ENCODE measurements at places on chromosomes 5 and 9.

DNA sequence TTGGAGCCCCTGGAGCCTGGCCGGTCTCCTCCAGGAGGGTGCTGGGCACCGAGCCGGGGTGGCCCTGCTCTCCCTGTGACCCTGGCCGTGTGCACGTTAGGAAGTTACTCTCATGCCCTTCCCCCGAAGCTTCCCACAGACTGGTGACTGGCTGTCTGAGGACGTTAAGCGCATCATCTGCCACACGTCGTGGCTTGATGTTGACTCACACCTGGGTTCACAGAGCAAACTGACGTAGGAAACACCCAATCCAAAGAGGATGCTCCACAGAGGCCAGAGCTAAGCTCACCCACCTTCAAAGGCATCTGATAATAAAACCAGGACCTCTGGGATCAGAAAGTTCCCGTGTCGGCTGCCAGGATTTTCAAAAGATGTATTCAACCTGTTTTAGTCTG is 152.9 kb upstream of the PHYKPL start:
- no peak for DNase-seq
- no peaks in the 10 kb centered on the region for H3K36me3 ChIP-seq
- H3K4me3 ChIP-seq = no peak overlapping the region
- no peaks in the 10 kb centered on the region for H3K4me1 ChIP-seq
- peaks cover 90% of the 10 kb centered on the region for H3K27me3 ChIP-seq
- H3K27ac ChIP-seq = no peak overlapping the region

DNA sequence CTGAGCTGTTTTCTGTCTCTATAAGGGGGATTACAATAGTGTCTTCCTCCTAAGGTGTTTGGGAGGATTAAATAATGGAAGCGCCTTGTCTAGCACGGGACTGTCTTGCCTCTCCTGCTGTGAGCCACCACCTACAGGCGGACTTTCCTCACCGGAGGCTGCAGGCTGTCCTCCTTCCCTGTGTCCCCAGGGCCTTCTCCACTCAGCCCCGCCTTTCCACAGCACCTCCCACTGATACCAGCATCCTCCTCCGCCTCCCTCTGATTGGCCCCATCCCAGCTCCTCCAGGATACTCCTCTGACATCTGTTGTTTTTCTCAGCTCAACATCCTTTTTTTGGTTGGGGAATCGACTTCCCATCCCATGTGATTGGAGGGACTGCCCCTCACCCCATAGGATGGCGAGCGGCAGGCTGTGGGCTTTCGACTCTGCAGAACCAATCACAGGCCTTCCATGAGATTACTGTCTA is 851 bp upstream of the ZDHHC12 start:
- DNase-seq = peak; percentile 40
- peaks cover 36% of the 10 kb centered on the region for H3K36me3 ChIP-seq
- peaks cover 13% of the 10 kb centered on the region for H3K4me1 ChIP-seq
- H3K4me3 ChIP-seq = peak overlapping the region; percentile 97

GRCh38 chr9:115923903-115924668 is 229.5 kb upstream of the PAPPA start:
- DNase-seq = no peak
- H3K27me3 ChIP-seq = no peaks in the 10 kb centered on the region
- no peak overlapping the region for H3K27ac ChIP-seq
- no peaks in the 10 kb centered on the region for H3K4me1 ChIP-seq

- H3K4me3 ChIP-seq = no peak overlapping the region
- no peaks in the 10 kb centered on the region for H3K27me3 ChIP-seq
- H3K4me1 ChIP-seq = no peaks in the 10 kb centered on the region
- no peaks in the 10 kb centered on the region for H3K36me3 ChIP-seq
Measured at GRCh38 chr9:100072805-100073204, 26.0 kb downstream of the ERP44 start.

- H3K27me3 ChIP-seq = peaks cover 100% of the 10 kb centered on the region
- peak overlapping the region; percentile 44 for H3K4me3 ChIP-seq
- peaks cover 21% of the 10 kb centered on the region for H3K4me1 ChIP-seq
- no peaks in the 10 kb centered on the region for H3K36me3 ChIP-seq
Measured at GRCh38 chr5:173238312-173239232, 3.6 kb upstream of the NKX2-5 start.

GRCh38 chr5:171673328-171673727 is 112.3 kb upstream of the SMIM23 start:
- no peaks in the 10 kb centered on the region for H3K36me3 ChIP-seq
- no peaks in the 10 kb centered on the region for H3K4me1 ChIP-seq
- H3K4me3 ChIP-seq = no peak overlapping the region
- DNase-seq = no peak
- peaks cover 100% of the 10 kb centered on the region for H3K27me3 ChIP-seq
- H3K27ac ChIP-seq = no peak overlapping the region

DNA sequence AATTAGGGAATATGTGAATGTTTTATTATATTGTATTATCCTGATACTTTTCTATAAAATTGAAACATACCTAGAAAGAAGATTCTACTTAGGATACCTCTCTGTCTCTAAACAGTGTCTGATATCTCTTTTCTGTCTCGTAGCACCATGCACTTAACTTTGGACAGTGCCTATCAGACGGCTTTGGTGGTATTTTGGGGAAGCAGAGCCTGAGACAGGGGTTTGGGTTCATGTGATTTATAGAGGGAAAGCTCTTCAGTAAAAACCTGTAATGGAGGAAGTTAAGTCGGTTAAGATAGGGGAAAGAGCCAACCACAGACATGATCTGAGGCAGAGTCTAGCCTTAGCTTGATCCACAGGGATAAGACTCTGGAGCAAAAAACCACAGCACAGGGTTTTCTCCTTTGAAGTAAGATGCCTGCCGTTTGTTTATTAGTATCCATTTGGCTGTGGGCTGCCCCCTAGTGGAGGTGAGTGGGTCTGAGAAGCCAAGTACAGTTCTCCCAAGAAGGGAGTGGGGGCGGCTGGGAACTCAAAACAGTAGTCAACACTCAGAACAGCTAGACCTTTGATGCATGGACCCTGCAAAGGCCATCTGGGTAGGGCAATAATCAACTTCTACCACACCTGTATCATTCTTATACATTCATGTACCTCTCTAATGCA is 141.2 kb upstream of the ASTN2 start:
- peaks cover 8% of the 10 kb centered on the region for H3K27me3 ChIP-seq
- no peak overlapping the region for H3K27ac ChIP-seq
- H3K4me3 ChIP-seq = no peak overlapping the region
- no peaks in the 10 kb centered on the region for H3K36me3 ChIP-seq
- peak; percentile 45 for DNase-seq

DNA sequence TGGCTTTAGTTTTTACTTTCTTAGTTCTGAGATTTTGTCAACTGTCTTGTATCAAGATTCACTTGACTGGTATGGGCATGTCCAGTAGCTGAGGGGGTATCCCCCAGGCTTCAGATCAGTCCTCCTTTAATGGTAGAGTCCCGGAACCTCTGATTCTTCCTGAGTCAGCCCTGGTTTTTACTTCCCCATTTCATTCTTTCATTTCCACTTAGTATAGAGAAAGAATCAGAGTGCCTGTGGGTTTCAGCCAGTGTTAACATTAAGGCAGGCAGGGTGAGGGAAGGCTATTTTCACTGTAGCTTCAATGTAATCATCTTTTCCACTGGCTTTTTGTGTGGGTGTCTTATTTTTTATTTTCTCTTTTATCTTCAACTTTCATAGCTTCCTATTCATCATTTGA is 8.3 kb upstream of the COMMD10 start:
- H3K4me1 ChIP-seq = peaks cover 5% of the 10 kb centered on the region
- H3K36me3 ChIP-seq = no peaks in the 10 kb centered on the region
- H3K27me3 ChIP-seq = no peaks in the 10 kb centered on the region
- no peak overlapping the region for H3K27ac ChIP-seq
- no peak overlapping the region for H3K4me3 ChIP-seq

GRCh38 chr5:32017692-32018367 is 156.3 kb downstream of the GOLPH3 start:
- H3K4me1 ChIP-seq = no peaks in the 10 kb centered on the region
- H3K36me3 ChIP-seq = no peaks in the 10 kb centered on the region
- H3K27me3 ChIP-seq = peaks cover 14% of the 10 kb centered on the region

GRCh38 chr5:140110646-140110957 is 3.3 kb upstream of the PURA start:
- H3K4me3 ChIP-seq = no peak overlapping the region
- H3K27me3 ChIP-seq = peaks cover 52% of the 10 kb centered on the region
- H3K36me3 ChIP-seq = peaks cover 54% of the 10 kb centered on the region
- no peak overlapping the region for H3K27ac ChIP-seq
- DNase-seq = no peak

DNA sequence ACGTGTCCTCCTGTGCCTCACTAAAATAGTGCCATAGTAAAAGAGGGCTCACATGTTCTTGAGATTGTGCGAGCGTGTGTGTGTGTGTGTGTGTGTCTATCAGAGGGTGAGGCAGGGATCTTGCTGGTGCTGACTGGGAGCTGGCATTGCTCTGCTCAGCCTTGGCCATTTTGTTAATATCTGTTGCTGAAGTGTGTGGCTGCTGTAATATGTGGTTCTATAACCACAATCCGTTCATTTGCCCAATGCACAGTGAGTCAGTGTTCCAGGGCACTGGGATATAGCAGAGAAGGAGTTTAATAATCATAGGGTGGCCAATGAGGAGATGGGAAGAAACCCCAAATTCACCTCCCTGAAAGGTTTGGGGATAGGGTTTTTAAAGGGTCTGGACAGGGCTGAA is 61.3 kb downstream of the RASGRF2 start:
- no peak overlapping the region for H3K4me3 ChIP-seq
- H3K4me1 ChIP-seq = peaks cover 19% of the 10 kb centered on the region
- H3K27me3 ChIP-seq = no peaks in the 10 kb centered on the region
- no peak for DNase-seq
- no peak overlapping the region for H3K27ac ChIP-seq

GRCh38 chr9:135489188-135489906 is 9.8 kb downstream of the PPP1R26 start:
- no peaks in the 10 kb centered on the region for H3K4me1 ChIP-seq
- no peaks in the 10 kb centered on the region for H3K27me3 ChIP-seq
- H3K27ac ChIP-seq = no peak overlapping the region
- DNase-seq = no peak
- peaks cover 16% of the 10 kb centered on the region for H3K36me3 ChIP-seq
- no peak overlapping the region for H3K4me3 ChIP-seq

- H3K27ac ChIP-seq = no peak overlapping the region
- no peak for DNase-seq
Measured at GRCh38 chr5:20617841-20618240, 629.8 kb upstream of the CDH18 start.

DNA sequence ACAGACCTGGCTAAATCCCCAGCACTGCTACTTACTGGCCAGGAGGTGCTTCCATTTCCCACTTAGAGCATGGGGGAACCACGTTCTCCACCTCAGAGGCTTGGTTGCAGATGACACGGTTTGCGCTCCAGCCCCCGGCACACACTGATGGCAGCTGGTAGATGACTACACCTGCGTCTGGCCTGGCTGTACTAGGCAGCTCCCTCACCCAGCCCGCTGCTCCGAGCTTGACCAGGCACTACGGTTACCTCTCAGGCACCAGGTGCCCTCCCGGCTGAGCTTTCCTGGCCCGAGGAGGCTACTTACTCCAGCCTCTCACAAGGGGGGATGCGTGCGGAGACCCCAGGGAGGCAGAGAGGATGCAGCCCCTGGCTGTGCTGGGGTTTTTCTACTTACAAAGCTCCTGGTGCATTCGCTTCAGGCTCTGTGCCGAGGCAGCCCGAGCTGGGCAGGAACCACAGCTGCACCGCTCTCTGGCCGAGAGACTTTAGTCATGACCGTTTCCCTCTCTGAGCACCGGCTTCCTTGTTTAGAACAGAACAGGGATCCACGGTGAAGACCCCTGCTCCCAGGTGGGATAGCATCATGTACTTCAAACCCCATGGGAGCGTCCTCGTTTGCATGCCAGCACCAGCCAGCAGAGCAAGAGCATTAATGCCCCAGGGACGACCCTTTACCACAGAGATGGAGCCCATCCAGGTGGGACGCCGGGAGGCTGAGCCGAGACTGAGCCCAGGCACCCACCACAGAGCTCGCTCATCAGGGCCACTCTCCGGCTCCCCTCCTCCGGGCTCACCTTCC is 7.6 kb upstream of the GBGT1 start:
- H3K27ac ChIP-seq = no peak overlapping the region
- H3K36me3 ChIP-seq = no peaks in the 10 kb centered on the region
- no peak overlapping the region for H3K4me3 ChIP-seq
- no peaks in the 10 kb centered on the region for H3K4me1 ChIP-seq
- H3K27me3 ChIP-seq = peaks cover 34% of the 10 kb centered on the region

DNA sequence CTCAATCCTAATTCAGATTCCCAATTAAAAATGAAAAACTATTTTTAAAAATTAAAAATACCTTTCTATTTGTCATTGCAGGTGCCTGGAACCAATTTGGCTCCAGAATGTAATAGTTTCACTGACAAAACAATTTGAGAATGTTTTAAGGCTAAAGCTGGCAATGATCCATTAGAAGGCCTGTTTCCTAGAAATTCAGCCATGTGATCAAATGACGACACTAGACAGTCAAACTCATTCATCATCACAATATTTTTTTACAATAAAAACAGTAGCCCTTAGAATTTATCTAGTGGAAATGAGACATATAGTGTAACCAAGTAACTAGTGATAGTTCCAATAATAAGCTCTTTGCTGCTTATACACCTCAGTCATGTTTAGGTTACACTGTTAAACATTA is 75.4 kb upstream of the MAP3K1 start:
- no peaks in the 10 kb centered on the region for H3K27me3 ChIP-seq
- no peaks in the 10 kb centered on the region for H3K4me1 ChIP-seq
- H3K4me3 ChIP-seq = no peak overlapping the region
- no peaks in the 10 kb centered on the region for H3K36me3 ChIP-seq
- H3K27ac ChIP-seq = no peak overlapping the region

- H3K36me3 ChIP-seq = no peaks in the 10 kb centered on the region
- no peak overlapping the region for H3K27ac ChIP-seq
- peaks cover 3% of the 10 kb centered on the region for H3K4me1 ChIP-seq
Measured at GRCh38 chr5:113771483-113771882, 258.0 kb downstream of the YTHDC2 start.

- H3K27me3 ChIP-seq = no peaks in the 10 kb centered on the region
- H3K4me1 ChIP-seq = no peaks in the 10 kb centered on the region
- no peak overlapping the region for H3K4me3 ChIP-seq
- DNase-seq = no peak
- no peak overlapping the region for H3K27ac ChIP-seq
Measured at GRCh38 chr5:76351577-76351976, 51.5 kb upstream of the IQGAP2 start.

DNA sequence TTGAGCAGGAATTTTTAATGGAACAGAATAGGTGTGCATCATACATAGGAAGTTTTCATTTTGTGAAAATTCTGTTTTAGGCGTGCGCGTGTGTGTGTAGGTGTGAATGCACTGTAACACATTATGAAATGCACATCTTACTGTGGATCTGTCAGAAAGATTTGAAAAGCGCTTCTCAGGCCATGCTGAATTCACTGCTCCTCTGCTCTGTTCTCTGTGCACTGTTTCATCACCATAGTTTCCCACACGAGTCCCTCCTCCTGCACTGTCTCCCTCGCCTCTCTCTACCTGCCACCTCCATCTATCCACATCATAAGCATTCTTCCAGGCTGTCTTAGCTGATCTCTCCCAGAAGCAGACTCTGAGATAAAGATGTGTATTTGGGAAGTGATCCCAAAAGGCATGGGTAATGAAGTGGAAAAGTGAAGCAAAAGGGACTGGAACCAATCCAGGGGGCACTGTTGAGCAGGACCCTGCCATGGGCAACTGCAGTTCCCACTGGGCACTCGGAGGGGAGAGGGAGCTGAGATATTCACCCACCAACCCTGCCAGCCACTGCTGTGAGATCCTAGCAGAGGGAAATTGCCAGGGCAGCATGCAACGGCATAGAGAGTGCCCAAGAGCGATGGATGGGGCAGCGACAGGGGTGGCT is 65.9 kb downstream of the GABBR2 start:
- no peaks in the 10 kb centered on the region for H3K36me3 ChIP-seq
- no peaks in the 10 kb centered on the region for H3K4me1 ChIP-seq
- no peak overlapping the region for H3K27ac ChIP-seq
- no peak for DNase-seq
- peaks cover 78% of the 10 kb centered on the region for H3K27me3 ChIP-seq

- no peaks in the 10 kb centered on the region for H3K36me3 ChIP-seq
- no peak overlapping the region for H3K27ac ChIP-seq
- no peak overlapping the region for H3K4me3 ChIP-seq
- H3K27me3 ChIP-seq = no peaks in the 10 kb centered on the region
- H3K4me1 ChIP-seq = no peaks in the 10 kb centered on the region
- DNase-seq = no peak
Measured at GRCh38 chr9:129208207-129209032, 30.4 kb upstream of the IER5L start.
